Activated CD4-positive, alpha-beta memory T cell treated with anti-CD3 and anti-CD28 coated beads, Interleukin-2, amount 10 ng/mL, durations not matched to agents 7 days and 5 days (primary cell): ENCODE measurements at places on chromosomes 5 and 9.

DNA sequence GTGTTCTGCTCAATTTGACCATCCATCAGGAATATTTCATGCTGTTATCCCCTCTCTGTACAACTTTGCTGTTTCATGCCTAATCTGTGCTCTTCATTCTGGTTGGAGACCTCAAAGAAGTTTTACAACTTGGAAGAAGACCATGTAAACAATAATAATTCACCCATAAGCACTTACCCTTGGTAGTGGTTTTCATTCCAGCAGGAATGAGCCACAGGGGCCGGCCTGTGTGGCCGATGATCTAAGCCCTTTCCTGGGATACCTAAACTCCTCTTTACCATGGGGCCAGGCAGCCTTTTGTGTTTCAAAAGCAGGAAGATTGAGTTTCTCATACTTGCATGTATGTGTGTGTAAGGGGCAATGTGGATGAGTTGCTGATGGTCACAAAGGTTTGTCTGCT, 165.0 kb downstream of the FGF1 start:
- no peak for DNase-seq

DNA sequence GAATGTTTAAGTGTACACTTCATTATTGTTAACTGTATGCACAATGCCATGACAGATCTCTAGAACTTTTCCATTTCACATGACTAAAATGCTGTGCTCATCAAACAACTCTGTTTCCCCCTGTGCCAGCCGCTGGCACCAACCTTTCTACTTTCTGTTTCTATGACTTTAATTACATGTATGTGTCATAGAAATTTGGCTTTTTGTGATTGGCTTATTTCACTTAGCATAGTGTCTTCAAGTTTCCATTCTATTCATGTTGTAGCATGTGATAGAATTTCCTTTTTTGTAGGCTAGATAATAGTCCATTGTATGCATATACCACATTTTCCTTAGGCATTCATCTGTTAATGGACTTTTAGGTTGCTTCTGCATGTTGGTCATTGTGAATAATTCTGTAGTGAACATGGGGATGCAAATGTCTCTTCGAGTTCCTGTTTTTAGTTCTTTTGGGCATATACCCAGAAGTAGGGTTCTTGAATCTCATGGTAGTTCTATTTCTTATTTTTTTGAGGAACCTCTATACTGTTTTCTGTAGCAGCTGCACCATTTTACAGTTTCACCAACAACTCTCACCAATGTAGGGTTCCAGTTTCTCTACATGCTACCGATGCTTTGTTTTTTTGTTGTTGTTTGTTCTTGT, 184.4 kb upstream of the DMRT1 start:
- no peak for DNase-seq

- DNase-seq: no peak
These were observed 220.1 kb upstream of the MSX2 start for GRCh38 chr5:174504266-174504726.

DNA sequence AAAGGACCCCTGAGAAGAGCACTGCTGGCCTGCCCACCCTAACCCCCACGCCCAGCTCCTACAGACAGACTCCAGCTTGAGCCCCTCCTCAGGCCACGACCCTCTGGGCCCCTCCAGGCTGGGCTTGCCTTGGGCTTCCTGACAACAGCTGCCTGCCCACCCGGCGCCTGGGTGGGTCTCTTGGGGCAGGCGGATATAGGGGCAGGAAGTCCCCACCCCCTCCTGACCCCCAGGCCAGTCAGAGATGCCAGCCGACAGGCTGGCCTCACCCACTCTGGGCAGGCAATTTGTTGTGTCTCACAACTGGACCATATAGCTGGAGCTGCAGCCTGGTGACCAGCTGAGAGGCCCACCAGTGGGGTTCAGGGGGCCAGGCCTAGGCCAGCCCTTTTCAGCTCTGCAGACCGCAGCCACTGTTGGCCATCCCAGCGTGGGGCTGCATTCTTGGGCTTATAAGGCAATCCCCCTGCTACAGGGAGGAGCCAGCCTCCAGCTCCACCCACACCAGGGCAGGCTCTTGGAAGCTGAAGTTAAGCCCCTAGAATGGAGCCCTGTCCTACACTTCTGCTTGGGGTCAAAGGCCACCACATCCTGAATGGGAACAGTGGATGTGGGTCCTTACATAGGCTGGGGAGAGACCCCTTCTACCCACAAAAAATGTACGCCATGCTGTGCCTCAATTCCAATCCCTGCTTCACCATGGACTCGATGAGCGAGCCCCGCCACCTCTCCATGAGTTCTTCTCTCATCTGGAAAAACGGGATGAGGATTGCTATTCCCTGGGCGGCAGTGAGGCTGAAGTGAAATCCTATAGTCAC, 2.0 kb downstream of the PDLIM7 start:
- DNase-seq: no peak

- no peak for DNase-seq
These were observed 629.3 kb upstream of the RGMB start for GRCh38 chr5:98144116-98144515.

DNA sequence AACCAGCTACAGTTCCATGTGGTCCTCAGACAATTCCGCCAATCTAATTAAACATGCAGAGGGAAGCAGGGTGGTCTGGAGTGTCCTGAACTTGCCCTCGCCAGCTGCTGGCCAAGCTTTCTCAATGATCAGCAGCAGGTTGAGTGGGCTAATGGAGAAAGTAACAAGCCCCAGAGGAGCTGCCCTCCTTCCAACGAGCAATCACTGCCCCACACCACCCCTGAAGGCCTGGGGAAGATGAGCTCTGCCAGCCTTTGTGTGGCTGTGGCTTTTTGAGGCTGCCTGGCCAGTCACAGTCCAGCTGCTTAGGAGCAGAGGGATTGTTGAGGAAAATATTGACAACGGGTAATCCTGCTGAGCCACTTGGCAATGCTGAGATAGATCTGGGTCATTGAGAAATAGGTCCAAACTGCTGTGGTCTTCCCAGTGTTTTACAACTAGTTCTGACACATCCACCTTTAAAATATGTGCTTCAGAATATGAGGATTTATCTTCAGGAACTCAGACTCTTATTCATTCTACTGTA, 107.3 kb downstream of the CD180 start:
- DNase-seq: no peak

- DNase-seq: no peak
These were observed 31.7 kb downstream of the MRPL22 start for GRCh38 chr5:154972476-154973080.

GRCh38 chr9:125172031-125172755, 17.4 kb downstream of the PPP6C start:
- DNase-seq: no peak

DNA sequence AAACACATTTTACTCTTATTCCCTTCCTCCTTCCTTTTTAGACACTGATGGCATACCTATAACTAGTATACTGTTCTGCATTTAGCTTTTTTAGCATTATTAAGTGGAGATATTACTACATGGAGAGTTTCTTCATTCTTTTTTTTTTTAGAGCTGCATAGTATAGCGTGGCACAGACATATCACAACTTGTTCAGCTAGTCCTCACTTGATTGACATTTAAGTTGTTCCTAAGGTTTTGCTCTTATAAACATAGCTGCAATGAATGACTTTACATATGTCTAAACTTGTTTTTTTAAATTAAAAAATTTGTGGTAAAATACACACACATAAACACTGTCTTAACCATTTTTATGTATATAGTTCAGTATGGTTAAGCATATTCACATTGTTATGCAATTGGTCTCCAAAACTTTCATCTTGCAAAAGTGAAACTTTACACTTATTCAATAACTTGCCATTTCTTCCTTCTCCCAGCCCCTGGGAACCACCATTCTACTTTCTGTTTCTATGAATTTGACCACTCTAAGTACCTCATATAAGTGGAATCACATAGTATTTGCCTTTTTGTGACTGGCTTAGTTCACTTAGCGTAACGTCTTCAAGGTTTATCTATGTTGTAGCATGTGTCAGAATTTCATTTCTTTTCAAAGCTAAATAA, 48.7 kb downstream of the ANKDD1B start:
- no peak for DNase-seq
